Adipocyte (in vitro differentiated cells): ENCODE measurements at places on chromosomes 3 and 15.

GRCh38 chr3:166405465-166405864 lies 568.2 kb upstream of the BCHE start:
- DNase-seq, result no peak

DNA sequence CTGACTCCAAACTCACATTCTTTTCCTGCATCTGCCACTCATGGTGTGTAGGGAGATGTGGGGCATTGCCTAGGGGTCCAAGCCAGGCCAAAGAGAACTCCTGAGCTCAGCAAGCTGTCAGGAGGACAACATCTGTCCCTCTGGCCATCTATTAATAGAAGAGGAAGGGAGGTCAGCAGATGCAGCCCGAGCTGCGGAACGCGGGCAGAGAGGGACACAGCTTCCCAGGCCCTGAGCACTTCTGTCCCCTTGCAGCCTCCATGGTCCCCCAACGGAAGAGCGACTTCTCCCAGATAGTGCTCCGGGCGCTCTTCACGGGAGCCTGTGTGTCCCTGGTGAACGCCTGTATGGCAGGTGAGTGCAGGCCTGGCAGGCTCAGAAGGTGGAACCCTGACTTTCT lies 37.3 kb upstream of the PDE8A start:
- DNase-seq, result no peak

DNA sequence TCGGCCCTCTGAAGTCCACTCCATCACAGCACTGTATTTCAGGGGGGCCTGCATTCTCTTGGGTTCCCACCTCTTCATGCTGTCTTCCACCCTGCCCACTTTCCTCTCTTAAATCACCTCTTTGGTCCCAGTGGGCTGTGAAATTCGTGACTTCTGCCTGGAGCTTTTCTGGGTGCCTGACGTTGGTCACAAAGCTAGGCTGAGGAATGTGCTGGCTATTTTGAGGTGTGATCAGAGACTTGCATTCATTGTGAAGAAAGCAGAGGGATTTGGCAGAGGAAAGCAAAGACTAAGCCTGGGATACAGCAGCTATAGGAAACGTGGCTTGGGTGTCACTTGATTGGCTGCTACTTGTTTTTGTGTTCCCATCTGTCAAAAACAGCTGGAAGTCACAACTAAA lies 202.5 kb downstream of the SATB1 start:
- DNase-seq, result no peak

DNA sequence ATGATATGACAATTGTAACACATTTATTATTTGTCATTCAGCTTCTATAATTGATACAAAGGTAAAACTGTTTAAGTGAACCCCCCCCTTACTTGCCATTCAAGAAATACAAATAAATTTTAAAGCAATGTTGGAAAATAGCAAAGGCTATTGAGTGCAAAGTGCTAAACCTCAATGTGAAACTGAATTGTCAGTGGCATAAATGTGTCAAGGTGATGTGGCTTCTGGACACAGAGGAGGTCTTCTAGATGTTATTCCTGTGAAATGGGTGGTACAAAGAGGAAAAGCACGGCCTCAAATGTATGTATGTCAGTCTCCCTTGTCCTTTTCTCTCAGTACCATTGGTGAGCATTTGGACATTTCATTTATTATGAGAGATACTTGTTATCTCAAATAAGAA lies 149.4 kb downstream of the MCTP2 start:
- DNase-seq, result no peak

GRCh38 chr15:26580943-26581342 lies 191.9 kb downstream of the GABRB3 start:
- DNase-seq, result no peak
